Lower lobe of right lung (tissue), 2 donors: ENCODE measurements at places on chromosomes 1 and 21. TPM values are rescaled to one million over a fixed set of nuclear protein-coding genes. Genes with fewer than 3 reads are reported as not detected.

DNA sequence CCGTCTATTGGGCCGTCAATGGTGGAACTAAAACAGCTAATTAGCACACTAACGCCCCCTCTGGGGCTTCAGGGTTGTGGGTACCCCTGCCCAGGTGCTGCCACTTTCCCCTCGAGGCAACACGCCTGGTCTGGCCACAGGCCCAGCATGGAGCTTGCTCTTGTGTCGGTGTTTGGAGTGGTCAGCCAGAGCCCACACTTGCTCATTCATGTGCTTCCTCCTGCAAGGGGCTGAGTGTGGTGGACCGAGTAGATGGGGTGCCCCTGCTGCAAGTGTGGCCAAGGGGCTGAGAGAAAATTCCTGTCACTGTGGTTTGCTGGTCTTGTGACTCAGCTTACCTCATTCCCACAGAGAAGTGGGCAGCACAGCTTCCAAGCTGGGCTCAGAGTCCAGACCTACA is 25.7 kb downstream of the HTR6 start:
- no peak overlapping the region for H3K27ac ChIP-seq
- no peak for DNase-seq
- peaks cover 48% of the 10 kb centered on the region for H3K36me3 ChIP-seq
- H3K4me3 ChIP-seq = no peak overlapping the region

DNA sequence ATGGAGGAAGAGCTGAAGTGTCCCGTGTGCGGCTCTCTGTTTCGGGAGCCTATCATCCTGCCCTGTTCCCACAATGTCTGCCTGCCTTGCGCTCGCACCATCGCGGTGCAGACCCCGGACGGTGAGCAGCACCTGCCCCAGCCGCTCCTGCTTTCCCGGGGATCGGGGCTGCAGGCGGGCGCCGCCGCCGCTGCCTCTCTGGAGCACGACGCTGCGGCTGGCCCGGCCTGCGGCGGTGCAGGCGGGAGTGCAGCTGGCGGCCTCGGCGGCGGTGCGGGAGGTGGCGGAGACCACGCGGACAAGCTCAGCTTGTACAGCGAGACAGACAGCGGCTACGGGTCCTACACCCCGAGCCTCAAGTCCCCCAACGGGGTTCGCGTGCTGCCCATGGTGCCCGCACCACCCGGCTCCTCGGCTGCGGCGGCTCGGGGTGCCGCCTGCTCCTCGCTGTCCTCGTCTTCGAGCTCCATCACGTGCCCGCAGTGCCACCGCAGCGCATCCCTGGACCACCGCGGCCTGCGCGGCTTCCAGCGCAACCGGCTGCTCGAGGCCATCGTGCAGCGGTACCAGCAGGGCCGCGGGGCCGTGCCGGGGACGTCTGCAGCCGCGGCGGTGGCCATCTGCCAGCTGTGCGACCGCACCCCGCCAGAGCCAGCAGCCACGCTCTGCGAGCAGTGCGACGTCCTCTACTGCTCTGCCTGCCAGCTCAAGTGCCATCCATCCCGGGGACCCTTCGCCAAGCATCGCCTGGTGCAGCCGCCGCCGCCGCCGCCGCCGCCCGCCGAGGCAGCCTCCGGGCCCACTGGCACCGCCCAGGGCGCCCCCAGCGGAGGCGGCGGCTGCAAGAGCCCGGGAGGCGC is 1.3 kb downstream of the TRIM67 start:
- DNase-seq = no peak
- peak overlapping the region; percentile 45 for H3K4me3 ChIP-seq
- no peak overlapping the region for H3K27ac ChIP-seq
- no peaks in the 10 kb centered on the region for H3K36me3 ChIP-seq
- peaks cover 79% of the 10 kb centered on the region for H3K27me3 ChIP-seq

DNA sequence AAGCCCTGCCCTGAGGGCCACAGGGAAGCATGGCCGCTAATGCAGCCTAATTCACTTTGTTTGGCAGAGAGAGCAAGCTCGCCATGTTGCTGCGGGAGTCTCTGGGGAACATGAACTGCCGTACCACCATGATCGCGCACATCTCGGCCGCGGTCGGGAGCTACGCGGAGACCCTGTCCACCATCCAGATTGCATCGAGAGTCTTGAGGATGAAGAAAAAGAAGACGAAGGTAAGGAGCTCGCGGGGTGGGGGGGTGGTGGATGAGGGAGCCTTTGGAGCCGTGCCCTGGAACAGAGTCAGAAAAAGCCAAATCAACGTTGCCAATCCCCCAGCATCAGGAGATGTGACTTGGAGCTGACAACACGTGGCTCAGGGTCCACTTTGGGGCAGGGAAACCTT is 529.4 kb downstream of the KIF26B start:
- H3K4me1 ChIP-seq = no peaks in the 10 kb centered on the region
- no peak overlapping the region for H3K27ac ChIP-seq
- no peak for DNase-seq
- H3K27me3 ChIP-seq = no peaks in the 10 kb centered on the region
- H3K4me3 ChIP-seq = no peak overlapping the region

- no peak overlapping the region for H3K4me3 ChIP-seq
- H3K27me3 ChIP-seq = no peaks in the 10 kb centered on the region
- no peaks in the 10 kb centered on the region for H3K4me1 ChIP-seq
- DNase-seq = no peak
Observed at GRCh38 chr1:119918301-119918700, 22.0 kb upstream of the ADAM30 start.

GRCh38 chr1:4796161-4797015 is 142.0 kb downstream of the AJAP1 start:
- no peaks in the 10 kb centered on the region for H3K4me1 ChIP-seq
- H3K4me3 ChIP-seq = no peak overlapping the region
- no peaks in the 10 kb centered on the region for H3K36me3 ChIP-seq
- no peaks in the 10 kb centered on the region for H3K27me3 ChIP-seq
- H3K27ac ChIP-seq = no peak overlapping the region
- no peak for DNase-seq

DNA sequence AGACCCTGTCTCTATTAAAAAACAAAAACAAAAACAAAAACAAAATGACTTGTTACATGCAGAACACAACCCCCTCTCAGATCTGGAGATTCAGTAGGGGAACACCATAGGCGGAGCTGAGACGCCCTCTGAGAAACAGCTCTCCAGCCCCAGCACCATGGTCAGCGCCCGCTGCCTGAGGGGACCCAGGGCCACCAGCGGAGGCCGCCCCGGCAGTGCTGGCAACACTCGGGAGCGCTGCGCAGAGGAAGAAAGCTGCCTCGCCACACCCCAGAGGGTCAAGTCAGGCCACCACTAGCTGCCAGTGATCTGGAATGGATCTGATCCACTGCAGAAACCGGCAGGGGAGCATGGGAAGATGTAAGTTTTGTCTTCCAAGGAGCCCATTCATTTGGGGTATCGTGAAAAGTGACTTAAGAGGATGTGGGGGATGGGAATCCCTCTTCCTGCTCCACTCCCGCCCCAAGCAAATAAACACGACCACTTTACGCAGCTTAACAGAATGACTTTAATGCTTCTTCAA is 3.1 kb downstream of the ACTA1 start:
- H3K36me3 ChIP-seq = no peaks in the 10 kb centered on the region
- peak; percentile 70 for DNase-seq

GRCh38 chr1:220249522-220249921 is 22.7 kb downstream of the RAB3GAP2 start:
- no peaks in the 10 kb centered on the region for H3K4me1 ChIP-seq
- DNase-seq = no peak
- H3K4me3 ChIP-seq = no peak overlapping the region
- no peaks in the 10 kb centered on the region for H3K27me3 ChIP-seq
- no peak overlapping the region for H3K27ac ChIP-seq

GRCh38 chr1:56526571-56527174 is 52.7 kb downstream of the PLPP3 start:
- H3K36me3 ChIP-seq = peaks cover 17% of the 10 kb centered on the region
- H3K27ac ChIP-seq = no peak overlapping the region
- no peaks in the 10 kb centered on the region for H3K27me3 ChIP-seq
- H3K4me1 ChIP-seq = peaks cover 55% of the 10 kb centered on the region

DNA sequence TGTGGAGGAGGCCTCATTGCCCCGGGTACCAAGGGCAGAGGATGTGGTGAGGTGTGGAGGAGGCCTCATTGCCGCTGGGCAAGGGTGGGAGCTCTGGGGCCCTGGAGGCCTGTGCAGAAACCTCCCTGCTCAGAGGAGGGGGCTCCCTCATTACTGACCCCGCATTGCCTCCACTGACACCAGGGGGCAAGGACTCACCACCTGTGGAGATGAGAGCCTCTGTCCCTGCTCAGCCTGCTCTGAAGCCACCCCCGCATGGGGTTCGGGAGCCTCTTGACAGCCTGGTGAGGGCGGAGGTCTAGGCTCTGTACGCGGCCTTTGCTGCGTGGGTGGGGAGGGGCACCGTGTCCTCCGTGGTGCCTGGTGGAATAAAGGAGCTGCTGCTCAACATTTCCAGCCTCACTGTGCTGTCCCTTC is 95.0 kb upstream of the COL6A1 start:
- H3K4me3 ChIP-seq = no peak overlapping the region
- no peaks in the 10 kb centered on the region for H3K4me1 ChIP-seq
- no peaks in the 10 kb centered on the region for H3K36me3 ChIP-seq
- H3K27ac ChIP-seq = no peak overlapping the region

DNA sequence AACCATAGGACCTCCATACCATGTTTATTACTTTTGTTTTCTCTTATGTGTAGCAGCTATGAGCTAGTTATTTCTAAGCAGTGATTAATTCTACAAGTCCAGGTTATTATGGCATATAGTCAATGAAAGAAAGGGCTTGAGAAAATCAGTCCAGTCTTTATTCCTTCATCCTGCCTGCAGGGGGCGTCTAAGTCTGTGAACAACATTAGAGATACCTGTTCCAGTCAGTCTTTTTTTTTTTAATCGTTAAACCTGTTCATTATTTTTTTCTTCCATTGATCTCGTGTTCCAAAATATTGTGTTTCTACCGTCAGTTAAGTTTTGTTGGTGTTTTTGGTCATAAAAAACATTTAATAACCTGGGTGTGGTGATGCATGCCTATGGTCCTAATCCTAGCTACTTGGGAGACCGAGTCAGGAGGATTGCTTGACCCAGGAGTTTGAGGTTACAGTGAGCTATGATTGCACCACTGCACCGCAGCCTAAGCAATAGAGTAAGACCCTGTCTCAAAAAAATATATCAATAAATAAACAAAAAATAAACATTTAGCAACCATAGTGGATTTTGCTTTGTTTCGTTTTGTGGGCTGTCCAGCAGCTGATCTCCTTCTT is 29.4 kb upstream of the CD2 start:
- no peaks in the 10 kb centered on the region for H3K27me3 ChIP-seq
- H3K4me1 ChIP-seq = peaks cover 5% of the 10 kb centered on the region
- no peak overlapping the region for H3K27ac ChIP-seq

DNA sequence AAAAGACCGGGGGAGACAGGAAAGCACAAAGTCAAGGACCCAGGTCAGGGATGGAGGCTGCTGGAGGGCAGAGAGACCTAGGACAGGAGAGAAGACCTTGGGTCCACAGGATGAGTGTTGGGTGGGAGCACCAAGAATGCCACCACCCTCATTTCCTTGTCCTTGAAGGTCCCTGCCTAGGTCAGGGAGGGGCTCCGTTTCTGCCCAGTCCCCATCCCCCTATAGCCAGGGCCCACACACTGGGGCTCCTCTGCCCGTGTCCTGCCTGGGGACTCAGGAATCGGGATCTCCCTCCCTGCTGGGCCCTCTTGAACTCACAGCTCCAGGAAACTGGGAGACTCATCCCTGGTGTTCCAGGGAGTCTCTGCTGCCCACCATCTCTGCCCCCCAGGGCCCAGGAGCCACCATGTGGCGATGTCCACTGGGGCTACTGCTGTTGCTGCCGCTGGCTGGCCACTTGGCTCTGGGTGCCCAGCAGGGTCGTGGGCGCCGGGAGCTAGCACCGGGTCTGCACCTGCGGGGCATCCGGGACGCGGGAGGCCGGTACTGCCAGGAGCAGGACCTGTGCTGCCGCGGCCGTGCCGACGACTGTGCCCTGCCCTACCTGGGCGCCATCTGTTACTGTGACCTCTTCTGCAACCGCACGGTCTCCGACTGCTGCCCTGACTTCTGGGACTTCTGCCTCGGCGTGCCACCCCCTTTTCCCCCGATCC is 584 bp downstream of the TINAGL1 start:
- DNase-seq = no peak
- H3K4me3 ChIP-seq = peak overlapping the region; percentile 65
- H3K27ac ChIP-seq = peak overlapping the region; percentile 81
- H3K27me3 ChIP-seq = peaks cover 6% of the 10 kb centered on the region

DNA sequence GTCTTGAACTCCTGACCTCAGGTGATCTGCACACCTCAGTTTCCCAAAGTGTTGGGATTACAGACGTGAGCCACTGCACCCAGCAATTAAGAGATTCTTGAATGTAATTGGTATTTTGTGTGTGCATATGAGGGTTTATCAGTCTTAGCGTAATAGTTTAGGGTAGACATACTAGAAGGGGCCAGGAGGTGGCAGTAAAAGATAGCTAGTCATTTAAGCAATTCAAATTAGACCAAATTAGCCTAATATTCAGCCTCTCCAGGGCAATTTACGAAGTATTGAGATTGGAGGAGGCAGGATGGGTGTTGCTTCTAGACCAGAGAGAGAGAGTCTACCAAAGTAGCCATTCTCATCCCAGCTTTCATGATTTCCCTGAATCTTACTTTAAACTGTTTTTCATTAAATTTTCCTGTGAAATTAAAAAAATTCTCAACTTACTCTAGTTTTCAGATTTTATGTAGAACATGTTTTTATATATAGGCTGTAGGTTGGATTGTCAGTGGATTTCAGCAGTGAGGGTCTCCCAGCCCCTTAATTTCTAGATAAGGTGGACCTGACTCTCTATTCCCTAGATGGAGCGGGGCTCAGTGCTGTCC is 119.7 kb downstream of the HHAT start:
- no peak for DNase-seq
- no peak overlapping the region for H3K4me3 ChIP-seq
- H3K27ac ChIP-seq = no peak overlapping the region
- H3K36me3 ChIP-seq = no peaks in the 10 kb centered on the region

DNA sequence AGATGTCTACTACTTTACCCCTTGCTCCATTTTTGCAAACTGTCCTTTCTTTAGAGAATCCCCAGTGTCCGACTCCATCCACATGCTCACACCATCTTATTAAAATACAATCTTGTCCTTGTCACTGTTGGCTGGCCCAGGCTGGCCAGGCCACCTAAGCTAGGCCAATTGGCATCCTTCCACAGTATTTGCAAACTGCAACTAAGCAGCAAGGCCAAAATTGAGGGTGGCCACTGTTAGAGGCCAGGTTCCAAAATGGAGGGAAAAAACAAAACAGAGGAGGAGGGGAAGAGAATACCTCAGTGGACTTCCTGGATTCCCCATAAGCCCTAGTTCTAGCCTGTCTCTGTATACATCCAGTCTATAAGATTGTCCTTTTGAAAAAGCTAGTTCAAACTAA is 4.3 kb downstream of the FAM89A start:
- no peaks in the 10 kb centered on the region for H3K36me3 ChIP-seq
- DNase-seq = no peak
- H3K27ac ChIP-seq = no peak overlapping the region
- peaks cover 46% of the 10 kb centered on the region for H3K4me1 ChIP-seq
- no peak overlapping the region for H3K4me3 ChIP-seq

- H3K4me1 ChIP-seq = no peaks in the 10 kb centered on the region
- H3K36me3 ChIP-seq = no peaks in the 10 kb centered on the region
- H3K27me3 ChIP-seq = peaks cover 4% of the 10 kb centered on the region
- no peak overlapping the region for H3K27ac ChIP-seq
Observed at GRCh38 chr21:33089395-33090119, 19.6 kb downstream of the OLIG1 start.

The EPS15 gene
- 90.2 TPM for total RNA-seq

The RHBDL2 gene
- 0.32 TPM for total RNA-seq

The TSSK3 gene
- total RNA-seq = 2.1 TPM

The ARL8A gene
- 98.0 TPM for total RNA-seq

The PHC2 gene
- 105 TPM for total RNA-seq

The DCAF6 gene
- 50.6 TPM for total RNA-seq

The MARK1 gene
- 2.4 TPM for total RNA-seq

The OR2L2 gene
- total RNA-seq = not detected

The BARHL2 gene
- total RNA-seq = not detected

The CCNL2 gene
- total RNA-seq = 165 TPM

The FAM163A gene
- not detected for total RNA-seq

The OLIG2 gene
- total RNA-seq = not detected

The SPATA6 gene
- total RNA-seq = 32.4 TPM

The CCDC27 gene
- not detected for total RNA-seq
